ENCODE measurements at places on chromosomes 13 and 19.

DNA sequence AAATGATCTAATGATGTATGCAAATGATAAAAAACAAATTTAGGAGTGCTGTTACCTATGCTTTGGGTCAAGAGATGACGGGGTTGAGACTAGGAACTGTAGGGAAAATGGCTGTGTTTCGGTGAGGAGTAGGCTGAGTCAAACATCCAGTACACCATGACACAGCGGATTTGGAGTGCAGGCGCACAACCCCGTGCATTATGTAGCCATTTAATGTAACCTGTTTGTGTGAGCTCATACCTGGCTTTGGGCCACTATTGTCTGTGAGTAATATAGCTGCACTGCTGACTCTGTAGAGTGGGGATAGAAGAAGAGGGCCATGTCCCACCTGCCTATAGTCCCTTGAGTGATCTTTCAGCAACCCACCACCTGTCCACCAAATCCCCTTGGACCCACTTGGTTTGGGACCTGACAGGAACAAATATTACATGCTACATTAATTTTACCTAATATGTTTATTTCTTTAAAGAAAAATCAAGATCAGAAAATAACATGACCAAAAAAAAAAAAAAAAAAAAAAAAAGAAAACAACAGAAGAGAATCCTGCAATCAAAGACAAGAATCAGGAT, 95.5 kb upstream of the KLHL1 start:
- no peak for DNase-seq

DNA sequence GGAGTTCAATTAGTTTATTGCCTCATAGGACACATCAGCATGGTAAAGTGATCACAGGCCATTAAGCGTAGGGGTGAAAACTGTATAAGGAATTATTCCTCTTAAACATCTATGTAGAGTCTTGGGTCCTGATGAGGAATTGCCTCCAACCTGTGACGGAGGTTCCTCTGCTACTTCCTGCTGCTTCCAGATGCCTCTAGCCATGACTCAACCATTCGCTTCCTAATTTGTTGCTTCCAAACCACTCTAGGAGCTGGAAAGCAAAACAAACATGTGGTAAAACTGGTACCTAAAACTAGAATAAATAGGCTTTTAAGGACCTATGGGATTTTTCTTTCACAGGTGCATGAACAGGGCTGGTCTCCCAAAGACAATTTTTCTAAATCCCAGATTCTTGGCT, 253.8 kb downstream of the KLF12 start:
- no peak for DNase-seq

DNA sequence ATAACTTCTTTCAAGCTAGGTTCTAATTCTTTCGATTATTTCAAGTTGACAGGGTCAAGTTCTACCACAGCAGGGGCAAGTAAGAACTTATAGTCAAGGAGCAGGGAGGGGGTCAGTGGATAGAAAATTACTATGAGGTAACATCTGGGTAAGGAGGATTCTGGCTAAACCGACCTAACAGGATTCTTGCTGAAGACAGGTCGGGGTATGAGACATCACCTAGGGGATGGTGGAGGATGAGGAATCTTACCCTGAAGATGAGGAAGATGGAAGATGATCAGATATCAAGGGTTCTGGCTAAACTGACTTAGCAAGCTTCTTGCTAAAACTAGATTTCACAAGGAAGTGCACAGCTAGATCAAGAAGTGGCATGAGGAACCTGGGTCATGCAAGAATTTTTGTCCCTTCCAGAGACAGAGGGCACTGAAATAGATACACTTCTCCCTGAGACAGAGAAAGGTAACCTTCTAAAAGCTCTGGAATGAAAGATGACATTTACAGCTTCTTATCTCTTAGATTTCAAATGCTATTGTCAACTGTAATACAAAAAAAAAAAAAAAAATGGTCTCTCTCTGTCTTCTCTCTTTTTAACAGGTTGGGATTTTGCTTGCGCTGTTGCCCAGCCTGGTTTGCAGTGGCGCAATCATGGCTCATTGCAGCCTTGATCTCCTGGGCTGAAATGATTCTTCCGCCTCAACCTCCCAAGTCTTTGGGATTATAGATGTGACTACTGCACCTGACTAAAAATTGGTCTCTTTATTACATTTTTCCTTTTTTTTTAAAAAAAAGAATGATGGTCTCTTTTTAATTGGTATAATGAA, 9.6 kb upstream of the METTL21C start:
- no peak for DNase-seq

GRCh38 chr19:33665776-33666595, 44.2 kb downstream of the CHST8 start:
- DNase-seq: no peak
